NCI-H187 (cell line): ENCODE measurements at places on chromosomes 1 and 21.
A peak's percentile ranks its signal among the peaks of the same experiment; 100 is the strongest.

GRCh38 chr1:7346600-7347570 lies 424.2 kb upstream of the VAMP3 start:
- no peak for DNase-seq

DNA sequence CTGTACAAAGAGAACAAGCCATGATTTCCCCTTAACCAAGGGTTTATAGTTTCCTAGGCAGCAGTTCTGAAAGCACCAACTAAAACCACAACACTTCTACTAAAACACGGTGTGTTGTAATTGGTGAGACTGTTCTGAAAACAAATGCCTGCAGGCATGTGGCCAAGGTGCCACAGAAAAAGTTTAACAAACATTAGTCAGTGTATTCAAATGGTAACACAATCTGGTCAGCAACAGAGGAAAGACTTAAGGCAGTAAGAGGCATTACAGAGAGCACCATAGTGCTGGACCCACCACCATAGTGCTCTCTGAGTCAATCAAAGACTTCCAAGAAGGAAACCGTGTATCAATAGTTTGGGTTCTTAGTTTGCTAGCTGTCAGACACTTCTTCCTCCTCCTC lies 16.7 kb downstream of the SNIP1 start:
- DNase-seq = no peak

DNA sequence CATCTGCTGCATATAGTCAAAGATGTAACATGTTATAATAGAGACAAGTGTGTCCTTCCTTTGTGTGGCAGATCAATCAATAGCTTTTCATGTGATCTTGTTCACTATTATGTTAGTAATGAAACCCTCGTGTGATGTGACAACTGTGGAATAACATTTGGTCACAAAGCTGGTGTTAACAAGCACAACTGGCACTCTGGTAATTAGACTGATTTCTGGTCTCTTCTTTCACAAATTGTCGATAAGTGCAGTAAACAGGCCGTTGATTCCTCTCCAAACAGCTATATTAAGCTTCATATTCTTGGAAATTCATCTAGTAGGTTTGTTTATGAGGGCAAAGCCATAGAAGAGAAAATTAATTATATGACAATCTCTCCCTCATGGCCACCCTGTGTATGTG lies 616.7 kb upstream of the PTBP2 start:
- no peak for DNase-seq

GRCh38 chr1:164320790-164321731 lies 237.9 kb upstream of the PBX1 start:
- DNase-seq = peak; percentile 63

DNA sequence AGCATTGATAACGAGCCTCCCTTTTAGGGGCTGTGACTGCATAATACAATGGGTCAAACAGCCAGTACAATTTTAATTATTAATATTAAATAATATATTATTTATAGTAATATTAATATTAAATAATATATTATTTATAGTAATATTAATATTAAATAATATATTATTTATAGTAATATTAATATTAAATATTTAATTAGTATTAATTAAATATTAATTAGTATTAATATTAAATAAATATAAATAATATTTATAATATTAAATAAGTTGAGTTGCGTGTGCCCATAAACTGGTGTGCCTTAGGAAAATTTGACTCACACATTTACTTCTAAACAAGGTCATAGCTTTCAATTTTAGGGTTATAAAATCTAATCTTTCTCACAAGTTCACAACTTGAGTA lies 509.3 kb upstream of the RGS18 start:
- no peak for DNase-seq

DNA sequence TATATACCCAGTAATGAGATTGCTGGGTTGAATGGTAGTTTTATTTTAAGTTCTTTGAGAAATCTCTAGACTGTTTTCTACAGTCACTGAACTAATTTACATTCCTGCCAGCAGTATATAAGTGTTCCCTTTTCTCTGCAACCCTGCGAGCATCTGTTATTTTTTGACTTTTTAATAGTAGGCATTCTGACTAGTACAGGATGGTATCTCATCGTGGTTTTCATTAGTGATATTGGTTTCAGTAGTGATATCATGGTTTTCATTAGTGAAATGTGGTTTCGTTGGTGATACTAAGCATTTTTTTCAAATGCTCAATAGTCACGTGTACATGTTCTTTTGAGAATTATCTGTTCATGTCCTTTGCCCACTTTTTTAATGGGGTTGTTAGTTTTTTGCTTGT lies 316.8 kb downstream of the PTBP2 start:
- no peak for DNase-seq

DNA sequence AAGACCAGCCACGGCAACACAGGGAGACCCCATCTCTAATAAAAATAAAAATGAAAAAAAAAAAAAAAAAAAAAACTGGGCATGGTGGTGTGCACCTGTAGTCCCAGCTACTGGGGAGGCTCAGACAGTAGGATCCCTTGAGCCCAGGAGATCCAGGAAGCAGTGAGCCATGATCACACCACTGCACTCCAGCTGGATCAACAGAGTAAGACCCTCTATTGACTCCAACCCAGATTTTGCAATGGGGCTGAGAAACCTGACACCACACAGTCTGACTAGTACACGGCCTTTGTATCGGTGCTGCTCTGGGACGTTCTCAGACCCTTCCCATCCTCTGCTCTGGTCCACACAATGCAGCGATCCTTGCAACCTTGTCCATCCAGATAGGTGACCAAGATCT lies 31.8 kb downstream of the SPATA21 start:
- DNase-seq = no peak

DNA sequence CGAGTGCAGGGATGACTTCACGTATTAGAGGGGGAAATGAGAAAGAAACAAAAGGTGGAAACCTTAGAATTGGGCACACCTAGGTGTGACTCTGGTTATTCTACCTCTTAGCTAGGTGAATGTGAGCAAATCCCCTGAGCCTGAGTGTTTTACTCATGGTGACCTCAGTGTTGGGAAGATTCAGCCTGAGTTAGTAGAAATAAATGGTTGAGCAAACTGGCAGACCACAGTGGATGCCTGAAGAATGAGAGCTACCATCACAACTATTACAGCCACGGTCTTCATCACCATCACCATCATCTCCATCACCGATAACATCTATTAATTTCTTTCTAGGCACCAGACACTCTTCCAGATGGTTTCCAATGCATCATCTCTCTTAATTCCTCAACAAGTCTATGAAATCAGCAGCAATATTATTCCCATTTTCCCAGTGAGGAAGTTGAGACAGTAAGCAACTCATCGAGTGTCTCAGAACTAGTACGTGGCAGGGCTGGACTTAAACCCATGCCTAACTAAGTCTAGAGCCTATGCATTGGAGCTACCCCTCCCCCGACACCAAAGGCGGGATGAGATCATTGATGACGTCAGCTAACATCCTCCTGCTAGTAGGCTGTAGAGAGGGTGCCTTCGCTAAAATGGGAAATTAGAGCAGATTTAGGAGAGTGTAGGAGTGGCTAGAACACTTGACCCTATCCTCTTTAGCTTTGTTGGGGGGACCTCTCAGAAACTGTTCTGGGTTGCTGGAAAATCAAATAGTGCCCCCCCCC lies 7.9 kb upstream of the KAZN start:
- no peak for DNase-seq

DNA sequence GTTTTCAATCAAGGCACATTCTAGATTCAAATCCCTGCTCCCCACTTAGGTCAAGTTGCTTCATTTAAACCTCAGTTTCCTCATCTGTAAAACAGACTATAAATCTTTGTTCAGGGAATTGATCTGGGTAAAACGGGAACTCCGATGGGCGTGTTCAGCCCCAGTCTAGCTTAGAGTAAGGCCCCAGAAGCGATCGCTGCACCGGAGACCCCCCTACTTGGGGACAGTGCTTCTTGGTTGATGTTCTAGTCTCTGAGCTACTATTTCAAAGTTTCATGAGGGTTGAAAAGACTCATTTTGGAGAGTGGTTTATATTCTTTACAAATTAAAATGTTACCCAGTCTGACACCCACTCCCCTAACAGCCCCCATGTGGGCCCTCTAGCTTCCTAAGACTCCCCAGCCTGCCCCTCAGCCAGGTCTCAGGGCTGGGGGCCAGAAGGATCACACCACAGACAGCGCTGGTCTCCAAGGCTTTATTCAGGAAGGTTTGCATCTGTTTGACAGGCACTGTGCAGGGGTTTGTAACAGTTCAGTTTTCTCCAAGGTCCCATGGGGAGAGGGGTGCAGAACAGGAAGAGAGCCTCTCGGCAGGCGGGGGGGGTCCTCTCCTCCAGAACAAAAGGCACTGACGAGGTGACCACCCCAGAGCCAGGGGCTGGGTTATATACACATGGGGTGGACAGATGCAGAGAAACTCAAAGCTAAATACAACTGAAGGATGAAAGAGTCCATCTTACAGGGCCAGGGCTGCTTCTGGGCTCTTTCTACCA lies 82.9 kb downstream of the STUM start:
- DNase-seq = no peak
